ENCODE measurements at places on chromosomes 5 and 9.

GRCh38 chr5:82174128-82174918 is 103.8 kb downstream of the RPS23 start:
- peak; percentile 63 for DNase-seq

- peak; percentile 84 for DNase-seq
Observed at GRCh38 chr9:92716557-92716956, 46.6 kb upstream of the IPPK start.

DNA sequence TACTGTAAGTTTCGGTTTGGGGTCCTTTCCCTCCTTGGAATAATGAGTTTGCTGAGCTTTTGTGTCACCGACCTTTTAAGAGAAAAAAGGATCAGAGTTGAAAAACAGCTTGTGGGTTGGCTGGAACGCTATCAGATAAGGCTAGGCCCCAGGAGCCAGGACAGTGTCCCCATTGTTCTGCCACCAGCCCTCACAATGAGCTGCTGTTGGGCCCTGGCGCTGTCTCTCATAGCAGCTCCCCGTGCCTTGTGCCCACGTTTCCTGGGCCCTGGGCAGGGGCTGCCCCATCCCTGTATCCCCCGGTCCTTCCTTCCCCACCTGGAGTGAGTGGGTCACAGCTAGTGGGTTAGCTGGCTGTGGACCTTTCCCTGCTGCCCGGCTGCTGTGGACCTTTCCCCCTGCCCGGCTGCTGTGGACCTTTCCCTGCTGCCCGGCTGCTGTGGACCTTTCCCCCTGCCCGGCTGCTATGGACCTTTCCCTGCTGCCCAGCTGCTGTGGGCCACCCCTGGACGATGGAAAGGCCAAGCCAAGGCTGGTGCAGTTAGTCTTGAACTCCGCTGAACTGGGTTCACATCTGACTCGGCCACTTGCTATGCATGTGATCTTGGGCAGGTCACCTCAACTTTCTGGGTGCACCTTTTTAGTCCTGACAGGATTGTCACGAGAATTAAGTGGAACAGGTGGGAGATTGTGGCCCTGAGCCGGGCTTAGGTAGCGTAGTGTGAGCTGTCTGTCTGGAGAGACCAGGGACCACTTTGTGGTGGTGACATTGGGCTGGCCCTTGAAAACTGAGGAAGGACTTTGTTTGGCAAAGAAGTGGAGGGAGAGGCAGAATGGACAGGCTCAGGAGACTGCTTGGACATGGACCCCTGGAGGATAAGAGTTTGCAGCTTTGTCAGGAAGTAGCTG is 99.5 kb downstream of the DAB2IP start:
- no peak for DNase-seq

GRCh38 chr5:125294844-125295243 is 548.4 kb upstream of the ZNF608 start:
- DNase-seq: no peak

DNA sequence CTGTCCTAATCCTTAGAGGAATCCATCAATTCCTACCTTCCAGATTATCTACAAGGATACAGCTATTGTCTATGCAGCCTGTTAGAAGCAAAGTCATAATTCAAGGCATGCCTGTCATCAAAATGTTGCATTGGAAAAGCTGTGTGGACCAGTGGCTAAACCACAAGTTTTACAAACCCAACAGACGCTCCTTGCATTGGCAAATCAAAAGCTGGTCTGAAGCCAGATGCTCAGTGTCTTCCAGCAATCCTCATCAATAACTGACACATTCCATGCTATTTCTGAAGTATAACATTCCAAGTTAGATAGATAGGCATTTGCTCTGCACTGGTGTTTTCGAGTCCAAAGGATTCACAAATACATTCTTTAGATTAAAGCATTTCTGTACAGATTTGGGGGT is 213.6 kb downstream of the EBF1 start:
- no peak for DNase-seq

GRCh38 chr5:124746916-124747790 is 714 bp upstream of the ZNF608 start:
- no peak for DNase-seq

- DNase-seq: no peak
Observed at GRCh38 chr9:91603932-91604331, 180.3 kb upstream of the NFIL3 start.

GRCh38 chr5:68407311-68408239 is 192.0 kb downstream of the PIK3R1 start:
- no peak for DNase-seq

DNA sequence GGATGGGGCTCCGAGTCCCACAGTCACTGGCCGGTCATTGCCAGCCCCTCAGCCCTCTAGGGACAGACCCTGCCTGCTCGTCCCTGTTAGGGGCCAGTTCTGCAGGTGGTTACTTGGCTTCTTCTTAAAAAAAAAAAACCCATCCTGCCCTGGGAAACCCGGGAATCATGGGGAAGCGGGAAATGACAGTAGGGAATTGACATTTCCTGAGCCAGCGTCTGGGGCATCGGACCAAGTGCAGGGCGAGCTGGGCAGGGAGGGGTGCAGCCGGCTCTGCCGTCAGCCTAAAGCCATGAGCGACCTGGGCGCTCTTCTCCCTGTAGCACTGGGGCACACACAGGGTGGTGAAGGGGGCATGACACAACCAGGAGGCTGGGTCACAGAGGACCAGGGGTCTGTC is 66.6 kb downstream of the RXRA start:
- DNase-seq: no peak

- DNase-seq: no peak
Observed at GRCh38 chr9:129405089-129405826, 215.6 kb downstream of the C9orf50 start.

DNA sequence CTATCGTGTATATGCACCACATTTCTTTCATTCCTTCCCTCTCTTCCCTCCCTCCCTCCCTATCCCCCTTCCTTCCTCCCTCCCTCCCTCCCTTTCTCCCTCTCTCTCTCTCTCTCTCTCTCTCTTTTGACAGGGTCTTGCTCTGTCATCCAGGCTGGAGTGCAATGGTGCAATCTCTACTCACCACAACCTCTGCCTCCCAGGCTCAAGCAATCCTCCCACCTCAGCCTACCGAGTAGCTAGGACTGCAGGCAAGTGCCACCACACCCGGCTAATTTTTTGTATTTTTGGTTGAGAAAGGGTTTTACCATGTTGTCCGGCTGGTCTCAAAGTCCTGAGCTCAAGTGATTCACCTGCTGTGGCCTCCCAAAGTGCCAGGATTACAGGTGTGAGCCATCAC is 1.1 kb upstream of the ANKS6 start:
- DNase-seq: no peak

DNA sequence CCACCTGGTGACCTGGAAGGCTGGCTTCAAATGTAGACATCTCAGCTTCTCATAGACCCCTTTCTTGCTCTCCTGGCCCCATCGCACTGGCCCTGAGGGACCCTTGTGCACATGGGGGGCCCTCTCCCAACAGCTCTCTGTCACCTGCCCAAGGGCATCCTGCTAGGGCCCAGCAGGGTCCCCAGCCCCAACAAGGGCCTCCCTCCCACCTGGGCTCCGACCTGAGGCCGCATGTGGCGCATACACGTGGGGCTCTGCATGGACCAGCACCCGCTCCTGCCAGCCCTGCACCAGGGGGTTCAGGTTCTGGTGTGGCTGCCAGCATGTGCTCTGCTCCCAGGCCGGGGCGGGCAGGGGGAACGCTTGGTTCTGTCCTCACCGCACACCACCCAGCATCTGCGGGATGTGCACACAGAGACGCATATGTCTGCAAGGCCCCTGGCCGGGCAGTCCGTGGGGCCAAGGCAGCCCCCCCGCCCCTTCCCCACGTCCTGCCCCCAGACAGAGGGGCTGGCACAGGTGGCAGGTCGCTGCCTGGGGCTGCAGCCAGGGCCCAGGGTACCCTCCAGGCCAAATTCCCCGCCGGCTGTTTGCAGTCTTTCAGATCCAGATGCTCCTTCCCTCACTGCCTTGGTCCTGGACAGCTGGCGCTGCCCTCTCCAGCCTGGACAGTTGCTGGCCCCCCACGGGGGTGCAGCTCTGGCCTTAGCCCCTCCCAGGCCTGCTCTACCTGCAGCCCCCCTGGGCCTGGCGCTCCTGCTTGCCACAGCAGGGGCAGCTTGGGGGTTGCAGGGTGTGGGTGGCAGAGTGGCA is 17.9 kb upstream of the NRARP start:
- DNase-seq: no peak

Data from stimulated activated CD4-positive, alpha-beta T cell treated with anti-CD3 and anti-CD28 coated beads, Interleukin-4, amount 100 ng/mL, for 24 hours (primary cell).